ENCODE measurements at places on chromosomes 16 and 17.

- DNase-seq: no peak
These were observed 7.8 kb downstream of the CSF3 start for GRCh38 chr17:40022961-40023541.

GRCh38 chr17:10743316-10744009 lies 13.6 kb upstream of the TMEM220 start:
- DNase-seq: no peak

- DNase-seq: no peak
These were observed 43.4 kb downstream of the NEUROD2 start for GRCh38 chr17:39564211-39564848.

GRCh38 chr16:11374255-11374654 lies 29.0 kb downstream of the RMI2 start:
- no peak for DNase-seq

- DNase-seq: no peak
These were observed 6.1 kb upstream of the ALDH3A2 start for GRCh38 chr17:19642373-19642893.

GRCh38 chr16:46896314-46896968 lies 12.3 kb downstream of the GPT2 start:
- no peak for DNase-seq

DNA sequence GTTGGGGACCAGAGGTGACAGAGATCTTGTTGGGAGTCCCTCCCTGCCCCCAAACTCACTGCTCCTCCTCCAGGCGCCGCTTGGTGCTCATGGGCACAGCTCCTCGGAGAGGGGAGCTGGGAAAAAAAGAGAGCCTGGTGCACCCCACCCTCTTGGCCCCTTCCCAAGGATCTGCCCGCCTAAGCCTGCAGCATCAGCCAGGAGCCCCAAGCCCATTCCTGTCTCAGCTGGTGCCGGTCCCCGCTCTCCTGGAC lies 400 bp downstream of the HCFC1R1 start:
- DNase-seq: no peak

DNA sequence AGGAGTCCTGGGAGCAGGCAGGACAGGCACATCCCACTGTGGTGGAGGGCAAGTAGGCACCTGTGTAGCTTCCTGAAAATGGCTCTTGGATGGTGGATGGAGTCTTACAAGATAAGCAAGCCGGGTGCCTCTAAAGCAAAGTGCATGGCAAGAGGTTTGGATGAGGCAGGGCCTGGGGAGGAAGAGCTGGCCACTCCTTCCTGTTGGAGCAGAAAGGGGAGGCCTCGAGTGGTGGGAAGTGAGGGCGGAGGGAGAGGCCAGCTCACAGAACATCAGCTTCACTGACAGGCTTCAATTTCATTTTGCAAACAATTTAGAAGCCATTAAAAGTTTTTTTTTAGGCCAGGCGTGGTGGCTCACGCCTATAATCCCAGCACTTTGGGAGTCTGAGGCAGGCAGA lies 31.0 kb downstream of the CD300A start:
- no peak for DNase-seq

DNA sequence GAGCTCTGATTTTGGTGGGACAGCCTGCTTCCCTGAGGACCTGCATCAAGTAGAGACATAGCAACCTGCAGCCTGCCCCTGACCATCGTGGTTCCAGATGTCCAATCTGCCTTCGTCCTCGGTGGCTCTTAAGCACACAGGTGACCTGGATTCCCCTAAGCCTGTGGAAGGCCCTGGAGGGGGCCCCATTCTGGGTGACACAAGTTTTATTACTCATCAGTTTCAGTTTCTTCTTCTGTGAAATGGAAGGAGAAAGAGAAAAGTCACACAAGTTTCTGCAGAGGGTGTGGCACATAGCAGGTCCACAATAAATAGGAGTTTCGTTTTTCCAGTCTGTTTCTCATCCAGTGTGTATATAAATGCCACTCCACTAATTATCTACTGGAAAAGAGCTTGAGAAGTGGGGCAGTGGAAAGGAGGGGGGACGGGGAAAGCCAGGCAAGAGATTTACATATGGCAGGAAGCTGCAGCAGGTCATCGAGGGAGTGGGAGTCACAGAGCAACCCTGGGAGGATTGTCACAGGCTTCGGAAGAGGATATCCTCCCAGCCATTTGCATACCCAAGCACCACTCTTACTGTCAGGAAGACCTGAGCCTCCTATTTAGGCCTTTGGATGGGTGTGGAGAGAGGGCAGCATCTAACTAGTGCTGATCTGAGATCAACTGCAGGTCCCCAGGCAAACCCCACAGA lies 10.0 kb upstream of the NOS2 start:
- DNase-seq: no peak

DNA sequence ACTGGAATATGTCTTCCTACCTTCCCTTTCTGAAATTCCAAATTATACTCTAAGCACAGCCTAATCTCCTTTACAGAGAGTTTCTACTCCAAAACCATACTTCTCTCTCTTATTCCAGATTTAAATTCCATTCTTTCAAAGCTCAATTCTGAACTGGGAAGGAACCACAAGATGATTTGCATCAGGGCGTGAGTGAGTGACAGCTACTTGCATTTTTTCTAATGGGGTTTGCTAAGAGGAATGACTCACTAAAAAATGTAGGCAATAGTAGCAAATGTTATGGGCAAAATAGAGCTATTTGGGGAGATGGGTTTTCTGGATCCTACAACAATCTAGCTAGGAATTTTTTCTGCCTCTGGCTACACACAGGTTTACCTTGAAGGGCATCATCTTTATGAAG lies 244.6 kb upstream of the PSMD7 start:
- no peak for DNase-seq

- no peak for DNase-seq
These were observed 20.1 kb upstream of the CLEC19A start for GRCh38 chr16:19265380-19265930.

DNA sequence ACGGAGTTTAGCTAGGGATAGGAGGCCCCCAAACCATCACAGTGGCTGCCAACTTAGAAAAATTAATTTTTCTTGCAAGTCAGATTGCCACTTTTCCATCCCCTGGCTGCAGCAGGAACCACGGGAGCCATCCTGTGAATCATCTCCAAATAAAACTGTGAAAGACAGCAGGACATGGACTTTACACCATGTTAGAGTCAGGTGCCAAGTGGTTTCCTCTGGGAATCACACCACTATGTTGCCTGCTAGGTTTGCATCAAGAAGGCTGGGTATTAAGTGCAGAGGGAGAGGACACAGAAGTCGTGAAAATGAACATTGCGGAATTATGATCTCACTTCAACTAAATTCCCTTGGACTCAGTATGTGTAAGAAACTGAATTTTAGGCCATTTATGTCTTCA lies 471.3 kb upstream of the GOT2 start:
- DNase-seq: no peak

GRCh38 chr17:38454532-38454931 lies 26.3 kb downstream of the ARHGAP23 start:
- DNase-seq: no peak

- no peak for DNase-seq
These were observed 4.0 kb upstream of the DLX3 start for GRCh38 chr17:49998836-49999511.

DNA sequence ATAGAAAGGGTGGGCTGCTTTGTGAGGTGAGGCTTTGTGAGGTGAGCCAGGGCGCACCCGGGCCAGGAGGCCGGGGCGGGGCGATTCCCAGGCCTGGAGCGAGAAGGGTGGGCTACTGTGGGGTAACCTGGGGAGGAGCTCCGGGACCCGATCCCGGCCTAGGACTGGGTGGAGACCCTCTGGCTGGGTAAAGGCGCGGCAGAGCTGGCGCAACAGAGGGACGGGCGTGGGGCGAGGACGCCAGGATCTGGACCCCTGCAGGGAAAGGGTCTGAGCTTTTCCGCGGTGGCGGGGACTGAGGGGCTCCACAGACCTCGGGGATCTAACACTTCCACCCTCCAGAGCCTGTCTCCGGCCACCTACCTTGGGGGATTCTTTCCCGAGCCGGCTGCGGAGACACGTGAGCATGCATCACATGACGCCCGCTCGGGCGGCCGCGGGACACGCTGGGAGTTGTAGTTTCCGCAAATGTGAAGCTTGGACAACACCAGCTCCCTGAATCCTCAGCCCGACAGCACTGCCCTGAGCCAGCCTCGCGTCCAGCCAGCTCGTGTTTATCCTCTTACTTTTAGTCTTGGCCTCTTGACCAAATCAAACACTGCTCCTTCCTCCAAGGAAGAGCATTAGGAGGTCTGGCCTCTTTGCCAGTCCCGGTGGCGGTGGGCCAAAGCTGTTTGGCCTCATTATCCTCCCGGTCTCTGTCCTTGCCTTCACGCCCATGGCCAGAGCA lies at the start of gene SLC38A7:
SLC38A7 (minus strand) TSS at position 417 of the 730 bp plus-strand sequence. CDS start 4,644 bp downstream, outside the sequence.
- peak; percentile 43 for DNase-seq

DNA sequence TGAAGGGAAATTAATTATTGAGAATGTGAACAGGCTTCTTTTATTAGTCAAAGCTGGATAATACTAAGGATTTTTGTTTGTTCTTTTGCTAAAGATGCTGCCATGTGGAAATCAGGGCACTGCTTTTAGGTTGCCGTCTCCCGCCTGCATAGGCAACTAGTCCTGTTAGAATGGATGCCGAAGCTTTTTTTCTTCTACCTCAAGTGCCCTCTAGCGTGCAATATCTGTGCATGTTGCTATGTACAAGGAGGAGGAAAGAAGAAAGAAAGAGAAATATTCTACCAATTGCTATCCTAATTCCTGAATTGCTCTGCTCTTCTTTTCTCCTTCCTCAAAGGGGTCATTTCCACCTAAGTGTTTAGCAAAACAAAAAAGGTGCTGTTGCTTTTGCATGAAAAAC lies 5.2 kb upstream of the CDH8 start:
- DNase-seq: no peak

DNA sequence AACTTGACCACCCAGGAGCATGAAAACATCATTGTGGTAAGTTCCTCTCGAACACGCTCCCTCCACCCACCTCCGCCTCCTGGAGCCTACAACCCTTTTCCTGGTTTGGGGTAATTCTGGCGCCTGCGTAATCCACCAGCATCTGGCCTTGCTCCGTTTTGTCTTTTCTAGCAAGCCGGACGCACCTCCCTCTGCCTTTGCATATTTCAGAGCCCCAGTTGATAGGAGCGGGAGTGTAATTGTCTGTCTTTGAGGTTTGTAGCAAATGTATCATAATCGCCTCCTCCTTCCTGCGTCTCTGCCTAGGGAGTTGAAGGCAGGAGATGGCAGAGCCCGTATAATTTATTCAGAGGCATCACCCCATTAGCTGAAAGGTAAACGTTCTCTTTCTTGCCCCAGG lies 121.3 kb upstream of the PLCG2 start:
- DNase-seq: no peak

DNA sequence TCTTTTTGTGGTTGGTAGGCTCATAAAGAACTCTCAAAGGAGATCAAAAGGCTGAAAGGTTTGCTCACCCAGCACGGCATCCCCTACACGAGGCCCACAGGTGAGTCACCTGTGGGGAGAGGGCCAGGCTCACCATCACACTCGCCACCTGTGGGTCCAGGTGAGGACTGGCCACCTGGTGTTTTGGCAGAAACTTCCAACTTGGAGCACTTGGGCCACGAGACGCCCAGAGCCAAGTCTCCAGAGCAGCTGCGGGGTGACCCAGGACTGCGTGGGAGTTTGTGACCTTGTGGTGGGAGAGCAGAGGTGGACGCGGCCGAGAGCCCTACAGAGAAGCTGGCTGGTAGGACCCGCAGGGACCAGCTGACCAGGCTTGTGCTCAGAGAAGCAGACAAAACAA lies 11.1 kb downstream of the GNPTG start:
- no peak for DNase-seq

DNA sequence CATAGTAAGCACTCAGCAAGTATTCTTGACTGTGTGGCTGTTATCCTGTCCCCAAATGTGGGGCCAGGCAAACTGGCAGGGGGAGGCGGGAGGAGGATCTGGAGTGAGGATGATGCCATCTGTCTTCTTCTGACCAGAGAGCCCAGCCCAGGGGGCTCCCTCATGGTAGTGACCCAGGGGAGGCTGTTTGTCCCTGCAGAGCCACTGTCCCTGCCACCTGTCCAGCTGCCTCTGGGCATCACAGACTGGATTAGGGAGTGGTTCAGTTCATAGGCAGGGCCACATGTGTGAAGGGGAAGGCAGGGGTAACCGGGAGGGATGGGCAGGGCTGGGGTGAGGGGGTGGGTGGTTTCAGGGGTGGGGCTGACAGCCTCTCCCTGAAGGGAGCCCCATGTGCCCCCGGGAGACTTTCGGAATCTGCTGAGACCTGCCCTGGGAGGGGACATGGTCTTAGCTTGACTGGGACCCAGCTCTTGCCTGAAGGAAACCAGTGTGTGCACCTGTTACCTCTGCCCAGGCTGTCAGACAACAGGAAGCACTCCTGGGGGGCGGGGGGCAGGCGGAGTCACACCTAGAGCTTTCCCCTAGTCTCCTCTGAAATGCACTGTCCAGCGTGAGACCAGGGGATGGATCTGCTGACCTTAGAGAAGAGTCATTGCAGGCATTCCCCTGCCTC lies 15.2 kb downstream of the ARHGAP23 start:
- no peak for DNase-seq

DNA sequence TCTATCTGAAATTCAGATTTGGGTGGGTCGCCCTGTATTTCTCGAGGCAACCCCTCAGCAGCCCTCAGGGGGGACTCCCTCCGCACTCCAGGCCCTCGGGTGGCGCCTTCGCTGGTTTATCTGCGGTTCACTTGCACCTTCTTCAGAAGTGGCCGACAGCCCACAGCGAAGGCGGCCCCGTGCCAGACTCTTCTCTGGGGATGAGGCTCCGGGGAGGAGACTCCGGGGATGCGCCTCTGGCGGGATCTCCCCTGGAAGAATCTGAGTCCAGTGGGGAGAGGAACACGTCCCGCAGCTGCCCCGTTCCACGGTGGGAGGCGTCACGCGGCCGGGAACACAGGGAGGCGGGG lies 63.9 kb upstream of the DNAJA2 start:
- DNase-seq: peak; percentile 9

GRCh38 chr16:17362946-17363345 lies 107.8 kb downstream of the XYLT1 start:
- DNase-seq: no peak

DNA sequence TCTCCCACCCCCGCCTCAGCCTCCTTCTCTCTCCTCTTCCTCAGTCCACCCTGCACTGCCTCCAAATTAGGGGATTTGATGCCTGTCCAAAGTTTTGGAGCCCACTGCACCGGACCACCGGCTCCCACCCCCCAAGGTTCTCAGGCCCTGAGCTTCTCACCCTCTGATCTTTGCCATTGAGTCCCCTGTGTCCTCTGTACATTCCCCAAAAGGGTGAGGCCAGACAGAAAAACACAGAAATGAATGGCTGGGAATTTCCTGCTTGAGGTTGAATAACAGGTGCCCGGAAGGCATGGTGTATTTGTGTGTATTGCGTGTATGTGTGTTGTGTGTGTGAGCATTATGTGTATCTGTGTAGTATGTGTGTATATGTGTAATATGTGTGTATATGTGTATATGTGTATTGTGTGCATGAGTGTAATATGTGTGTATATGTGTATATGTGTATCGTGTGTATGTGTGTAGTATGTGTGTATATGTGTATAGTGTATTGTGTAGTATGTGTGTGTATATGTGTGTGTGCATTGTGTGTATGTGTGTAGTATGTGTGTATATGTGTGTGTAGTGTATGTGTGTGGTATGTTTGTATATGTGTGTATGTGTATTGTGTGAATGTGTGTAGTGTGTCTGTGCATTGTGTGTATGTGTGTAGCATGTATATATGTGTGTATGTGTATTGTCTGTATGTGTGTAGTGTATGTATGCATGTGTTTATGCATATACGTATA lies 16.0 kb upstream of the CCL17 start:
- no peak for DNase-seq

GRCh38 chr16:85720302-85720637 lies 30.6 kb downstream of the C16orf74 start:
- no peak for DNase-seq
